Mucosa of descending colon (tissue), 3 donors: ENCODE measurements at places on chromosomes 5 and 9. TPM values are rescaled to one million over a fixed set of nuclear protein-coding genes. Genes with fewer than 3 reads are reported as not detected.
A peak's percentile ranks its signal among the peaks of the same experiment; 100 is the strongest.

NRARP gene
- 61.4 TPM for total RNA-seq

- peak; percentile 17 for DNase-seq
These were observed 102.2 kb upstream of the IER5L start for GRCh38 chr9:129280236-129280622.

SNCAIP gene
- total RNA-seq = 1.2 TPM

ANKRD18A gene
- 19.2 TPM for total RNA-seq

SLC34A3 gene
- total RNA-seq = not detected

DNA sequence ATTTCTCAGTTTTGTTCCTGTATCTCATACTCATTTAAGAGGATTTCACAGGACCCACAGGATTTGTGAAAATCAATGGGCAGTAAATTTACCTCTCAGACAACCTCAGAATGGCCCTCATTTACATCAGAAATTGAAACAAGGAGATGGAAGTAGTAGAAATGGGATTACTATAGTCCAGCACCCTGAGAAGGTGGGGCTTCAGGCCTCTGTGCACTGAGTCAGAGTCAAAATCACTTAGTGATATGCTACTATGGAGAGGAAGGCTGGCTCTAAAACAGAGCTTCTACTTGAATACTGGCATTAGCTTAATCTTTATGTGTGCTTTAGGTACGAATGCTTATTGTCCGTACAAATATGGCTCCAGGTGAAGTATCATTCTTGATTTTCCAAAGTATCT is 159.3 kb downstream of the CEP120 start:
- no peak for DNase-seq

OMD gene
- 5.1 TPM for total RNA-seq

DNA sequence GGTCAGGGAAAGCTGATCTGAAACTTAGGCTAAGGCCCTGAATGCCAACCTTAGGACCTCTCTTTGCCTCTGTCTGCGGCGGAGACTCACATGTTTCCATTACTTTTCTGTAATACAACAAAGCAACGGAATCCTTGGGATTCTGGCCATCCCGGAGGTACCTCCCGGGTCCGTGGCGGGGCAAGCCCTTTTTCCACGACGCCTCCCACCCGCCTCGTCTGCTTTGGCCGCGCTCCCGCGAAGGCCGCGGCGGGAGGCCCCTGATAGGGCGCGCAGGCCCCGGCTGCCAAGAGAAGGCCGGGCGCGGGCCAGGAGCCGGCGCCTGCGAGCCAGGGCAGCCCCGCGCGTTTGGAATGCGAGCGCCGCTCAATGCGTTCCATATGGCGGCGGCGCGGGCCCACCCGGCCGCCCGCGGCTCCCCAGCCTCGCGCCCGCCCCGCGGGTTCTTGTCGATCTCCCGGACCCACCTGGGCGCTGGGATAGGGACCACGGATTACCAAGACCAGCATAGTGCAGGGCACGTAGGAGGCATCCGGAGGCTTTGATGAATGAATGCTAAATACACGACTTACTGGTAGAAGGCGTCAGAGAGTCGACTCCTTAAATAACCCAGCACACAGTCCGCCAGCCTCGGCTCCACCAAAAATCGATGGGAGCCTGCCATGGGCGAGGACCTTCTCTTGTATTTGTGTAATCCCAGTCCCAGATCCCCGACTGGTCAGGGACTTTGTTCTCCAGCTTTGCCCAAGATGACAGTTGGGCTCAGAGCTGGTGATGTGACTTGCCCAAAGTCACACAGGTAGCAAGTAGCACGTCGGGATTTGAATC is 17.5 kb upstream of the PHF19 start:
- DNase-seq = no peak
